Effector memory CD4-positive, alpha-beta T cell (primary cell): ENCODE measurements at places on chromosomes 3 and 15.

DNA sequence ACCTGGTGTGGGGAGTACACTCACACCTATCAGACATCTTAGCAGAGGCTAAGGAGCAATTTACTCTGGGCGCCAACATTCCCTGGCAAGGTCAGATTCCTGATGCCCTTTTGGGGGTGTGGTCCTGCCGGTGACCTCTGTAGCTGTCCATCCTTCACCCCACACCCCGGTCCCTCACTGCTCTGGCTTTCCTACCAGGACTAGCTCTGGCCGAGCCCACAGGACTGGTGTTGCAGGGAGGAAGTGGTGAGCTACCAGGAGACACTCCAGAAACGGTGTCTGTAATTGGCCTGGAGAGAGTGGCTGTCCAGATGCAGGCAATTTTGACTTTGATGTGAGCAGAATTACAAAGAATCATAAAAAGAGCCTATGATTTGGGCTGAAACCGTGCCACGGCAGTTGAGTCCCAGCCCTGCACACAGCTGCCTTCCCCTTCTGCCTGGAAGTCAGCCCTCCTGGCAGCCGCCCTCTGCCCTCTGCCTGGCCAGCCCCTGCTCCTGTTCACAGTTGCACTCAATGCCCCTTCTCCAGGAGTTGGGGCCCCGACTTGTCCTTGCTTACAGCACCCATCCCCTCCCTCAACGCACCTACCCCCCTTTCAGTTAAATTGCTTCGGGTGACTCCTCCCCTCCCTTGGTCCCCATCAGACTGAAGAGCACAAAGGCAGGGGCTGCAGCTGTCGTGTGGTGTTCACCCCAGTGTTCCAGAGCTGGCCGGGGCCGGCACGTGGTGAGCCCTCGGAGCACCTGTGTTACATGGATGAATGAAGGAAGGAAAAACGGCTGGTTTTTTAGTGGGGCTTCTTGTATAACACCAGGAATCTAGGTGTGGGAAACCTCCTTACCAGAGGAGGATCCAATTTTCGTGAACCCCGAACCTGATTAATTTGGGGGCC lies 80.2 kb upstream of the TPM1 start:
- no peak overlapping the region for H3K4me3 ChIP-seq
- no peak for DNase-seq
- no peak overlapping the region for H3K27ac ChIP-seq
- H3K4me1 ChIP-seq = no peaks in the 10 kb centered on the region
- H3K36me3 ChIP-seq = no peaks in the 10 kb centered on the region

GRCh38 chr3:173913974-173914421 lies 516.5 kb downstream of the NLGN1 start:
- no peaks in the 10 kb centered on the region for H3K27me3 ChIP-seq
- no peak for DNase-seq
- no peaks in the 10 kb centered on the region for H3K4me1 ChIP-seq
- H3K4me3 ChIP-seq = no peak overlapping the region
- H3K27ac ChIP-seq = no peak overlapping the region
- no peaks in the 10 kb centered on the region for H3K36me3 ChIP-seq

DNA sequence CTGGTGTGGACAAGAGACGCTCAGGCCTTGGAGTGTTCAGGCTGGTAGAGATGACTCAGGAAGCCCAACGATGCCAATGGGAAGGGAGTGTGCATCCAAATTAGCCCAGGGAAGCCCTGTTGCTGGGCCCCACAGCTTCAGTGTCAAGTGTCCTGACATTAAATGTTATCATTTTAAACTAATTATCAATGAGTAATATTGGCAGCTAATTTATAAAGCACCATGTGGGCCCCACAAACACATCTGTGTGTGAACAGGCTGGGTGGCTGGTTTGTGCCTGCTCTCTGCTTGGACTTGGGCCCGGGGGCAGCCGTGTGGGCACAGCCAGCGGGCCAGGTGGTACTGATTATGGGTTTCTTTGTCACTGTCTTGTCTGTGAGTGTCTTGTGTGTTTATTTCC lies 15.0 kb downstream of the FBLN2 start:
- no peak for DNase-seq
- no peaks in the 10 kb centered on the region for H3K27me3 ChIP-seq
- no peak overlapping the region for H3K4me3 ChIP-seq

GRCh38 chr15:41585127-41586047 lies 26.4 kb downstream of the TYRO3 start:
- no peak for DNase-seq
- H3K36me3 ChIP-seq = no peaks in the 10 kb centered on the region
- H3K4me1 ChIP-seq = peaks cover 6% of the 10 kb centered on the region
- H3K27me3 ChIP-seq = peaks cover 16% of the 10 kb centered on the region
- peak overlapping the region; percentile 25 for H3K4me3 ChIP-seq
- no peak overlapping the region for H3K27ac ChIP-seq

GRCh38 chr15:94135486-94136147 lies 95.7 kb upstream of the MCTP2 start:
- no peak for DNase-seq
- H3K27me3 ChIP-seq = no peaks in the 10 kb centered on the region
- no peak overlapping the region for H3K27ac ChIP-seq
- H3K36me3 ChIP-seq = no peaks in the 10 kb centered on the region
- H3K4me1 ChIP-seq = no peaks in the 10 kb centered on the region

DNA sequence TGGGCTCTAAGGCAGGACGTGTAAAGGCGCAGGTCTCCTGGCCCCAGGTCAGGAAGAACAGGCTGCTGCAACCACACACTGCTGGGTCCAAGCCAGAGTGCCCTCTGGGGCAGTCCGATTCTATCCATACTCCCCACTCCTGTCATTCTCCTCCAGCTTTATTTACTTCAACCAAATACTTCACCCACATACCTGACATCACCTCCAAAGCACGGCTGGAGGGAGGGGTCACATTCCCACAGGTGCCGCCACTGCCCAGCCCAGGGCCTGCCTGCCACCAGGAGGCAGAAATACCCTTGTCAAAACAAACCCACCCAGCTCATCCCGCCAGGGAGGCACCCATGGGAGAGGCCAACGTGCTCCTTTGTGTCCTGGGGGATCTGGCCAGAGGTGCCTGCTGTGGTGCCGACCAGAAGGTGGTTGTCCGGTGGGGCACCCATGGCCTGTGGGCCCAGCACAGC lies 100.4 kb downstream of the DAPK2 start:
- peaks cover 5% of the 10 kb centered on the region for H3K4me1 ChIP-seq
- no peak overlapping the region for H3K4me3 ChIP-seq
- DNase-seq = no peak
- no peaks in the 10 kb centered on the region for H3K27me3 ChIP-seq
- H3K36me3 ChIP-seq = no peaks in the 10 kb centered on the region

DNA sequence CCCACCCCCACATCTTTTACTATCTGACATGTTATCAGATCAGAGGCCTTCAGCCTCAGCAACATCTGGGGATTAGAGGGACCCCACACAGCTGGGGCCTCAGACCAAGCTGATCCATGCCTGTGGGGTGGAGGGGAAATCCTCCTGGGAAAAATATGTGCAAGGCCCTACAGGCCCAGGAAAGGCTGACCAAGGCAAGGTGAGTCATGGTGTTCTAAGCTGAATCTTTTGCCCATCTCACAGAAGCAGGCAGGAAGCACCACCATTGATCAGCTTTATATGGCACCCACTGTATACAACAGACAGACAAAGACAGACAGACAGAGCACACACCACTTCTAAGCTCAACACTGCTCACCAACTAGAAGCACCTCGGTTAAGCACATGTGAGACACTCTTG lies 12.4 kb upstream of the PARP6 start:
- no peaks in the 10 kb centered on the region for H3K27me3 ChIP-seq
- H3K36me3 ChIP-seq = no peaks in the 10 kb centered on the region
- H3K4me3 ChIP-seq = no peak overlapping the region
- no peaks in the 10 kb centered on the region for H3K4me1 ChIP-seq

DNA sequence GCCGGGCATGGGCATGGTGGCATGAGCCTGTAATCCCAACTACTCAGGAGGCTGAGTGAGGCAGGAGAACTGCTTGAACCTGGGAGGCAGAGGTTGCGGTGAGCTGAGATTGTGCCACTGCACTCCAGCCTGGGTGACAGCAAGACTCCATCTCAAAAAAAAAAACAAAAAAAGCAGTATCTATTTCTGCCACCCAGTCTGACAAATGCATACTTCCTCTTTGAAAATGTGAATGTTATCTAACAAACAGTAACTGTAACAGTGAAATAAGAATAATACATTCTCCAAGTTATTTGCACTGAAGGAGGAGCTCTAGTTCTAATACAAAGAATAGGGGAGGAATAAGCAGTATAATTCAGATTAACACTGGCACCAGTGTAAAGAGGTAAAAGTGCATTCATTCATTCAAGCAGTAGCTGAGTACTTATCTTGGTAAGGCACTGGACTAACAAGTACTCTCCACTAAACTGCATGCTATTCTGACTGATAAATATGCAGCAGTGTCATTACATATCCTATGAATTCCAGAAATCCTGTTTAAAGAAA lies 12.9 kb downstream of the VPS13C start:
- H3K27ac ChIP-seq = no peak overlapping the region
- H3K36me3 ChIP-seq = no peaks in the 10 kb centered on the region
- no peak overlapping the region for H3K4me3 ChIP-seq

- H3K36me3 ChIP-seq = peaks cover 98% of the 10 kb centered on the region
- no peak overlapping the region for H3K4me3 ChIP-seq
- no peak overlapping the region for H3K27ac ChIP-seq
- H3K4me1 ChIP-seq = peaks cover 8% of the 10 kb centered on the region
Observed at GRCh38 chr3:47003056-47003410, 23.6 kb downstream of the NBEAL2 start.

DNA sequence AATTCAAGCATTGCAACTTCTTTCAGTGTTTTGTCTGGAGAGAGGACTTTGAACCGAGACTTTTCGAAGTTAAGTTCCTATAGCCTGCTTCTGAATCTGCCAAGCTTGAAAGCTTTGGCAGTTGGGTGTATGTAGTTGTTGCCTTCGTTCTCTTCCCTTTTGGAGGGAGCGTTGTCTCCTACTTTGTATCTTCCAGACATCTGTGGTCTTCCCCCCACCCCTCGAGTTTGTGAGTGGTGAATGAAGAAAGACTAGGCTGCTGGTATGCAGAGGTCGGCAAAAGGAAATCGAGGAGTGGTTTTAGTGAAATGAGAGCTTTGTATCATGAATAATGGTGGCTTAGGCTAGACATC lies 1.3 kb downstream of the CTNNB1 start:
- no peaks in the 10 kb centered on the region for H3K36me3 ChIP-seq
- no peaks in the 10 kb centered on the region for H3K27me3 ChIP-seq
- H3K27ac ChIP-seq = peak overlapping the region; percentile 92
- peaks cover 26% of the 10 kb centered on the region for H3K4me1 ChIP-seq
- peak; percentile 9 for DNase-seq

GRCh38 chr15:71889385-71889784 lies 79.0 kb downstream of the NR2E3 start:
- H3K27me3 ChIP-seq = no peaks in the 10 kb centered on the region
- H3K27ac ChIP-seq = no peak overlapping the region
- no peak for DNase-seq
- H3K4me3 ChIP-seq = no peak overlapping the region
- H3K4me1 ChIP-seq = no peaks in the 10 kb centered on the region

GRCh38 chr3:142574665-142575064 lies 3.9 kb downstream of the ATR start:
- no peaks in the 10 kb centered on the region for H3K36me3 ChIP-seq
- no peak overlapping the region for H3K27ac ChIP-seq
- no peaks in the 10 kb centered on the region for H3K27me3 ChIP-seq

DNA sequence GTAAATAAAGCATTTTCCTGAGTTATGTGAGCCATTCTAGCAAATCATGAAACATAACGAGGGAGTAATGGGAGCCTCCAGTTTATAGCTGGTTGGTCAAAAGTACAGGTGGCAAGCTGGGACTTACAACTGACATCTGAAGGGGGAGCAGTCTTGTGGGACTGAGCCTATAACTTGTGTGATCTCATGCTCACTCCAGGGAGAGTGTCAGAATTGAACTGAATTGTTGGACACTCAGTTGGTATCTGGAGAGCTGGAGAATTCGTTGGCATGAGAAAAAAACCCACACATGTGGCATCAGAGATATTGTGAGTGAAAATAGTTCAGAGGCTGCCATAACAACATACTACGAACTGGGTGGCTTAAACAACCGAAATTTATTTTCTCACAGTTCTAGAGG lies 22.8 kb upstream of the DENND6A start:
- no peaks in the 10 kb centered on the region for H3K4me1 ChIP-seq
- no peak for DNase-seq
- no peak overlapping the region for H3K4me3 ChIP-seq
- H3K27me3 ChIP-seq = no peaks in the 10 kb centered on the region
- no peak overlapping the region for H3K27ac ChIP-seq

- no peaks in the 10 kb centered on the region for H3K36me3 ChIP-seq
- H3K27ac ChIP-seq = no peak within 1 kb of the TSS
- peaks cover 9% of the 10 kb centered on the region for H3K4me1 ChIP-seq
- no peaks in the 10 kb centered on the region for H3K27me3 ChIP-seq
Observed at GRCh38 chr3:9916734-9917680, at the start of gene IL17RC. Gene IL17RC (plus strand): TSS chr3:9917098. CDS start chr3:9917316, 218 bp downstream.

DNA sequence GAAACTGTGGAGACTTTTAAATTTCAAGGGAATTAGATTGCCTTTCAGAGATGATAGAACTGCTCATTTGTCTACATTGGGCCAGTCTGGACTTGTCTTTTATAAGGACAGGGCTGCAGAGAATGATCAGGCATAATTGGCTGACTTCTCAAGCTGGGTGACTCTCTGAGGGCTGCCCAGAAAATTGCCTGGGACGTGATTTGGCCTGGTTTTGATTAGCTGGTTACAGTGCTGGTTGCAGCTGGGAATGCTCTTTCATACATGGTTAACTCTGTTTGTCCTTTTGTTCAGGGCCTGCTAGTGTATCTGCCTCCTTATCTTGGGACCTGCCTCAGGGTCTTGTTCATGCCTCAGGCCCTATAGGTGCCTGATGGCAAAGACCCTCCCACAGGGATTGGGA lies 245.6 kb downstream of the CLSTN2 start:
- DNase-seq = no peak
- no peaks in the 10 kb centered on the region for H3K4me1 ChIP-seq
- no peak overlapping the region for H3K4me3 ChIP-seq
- no peaks in the 10 kb centered on the region for H3K36me3 ChIP-seq

GRCh38 chr3:33575311-33575710 lies 135.1 kb upstream of the UBP1 start:
- H3K4me3 ChIP-seq = no peak overlapping the region
- H3K4me1 ChIP-seq = no peaks in the 10 kb centered on the region

DNA sequence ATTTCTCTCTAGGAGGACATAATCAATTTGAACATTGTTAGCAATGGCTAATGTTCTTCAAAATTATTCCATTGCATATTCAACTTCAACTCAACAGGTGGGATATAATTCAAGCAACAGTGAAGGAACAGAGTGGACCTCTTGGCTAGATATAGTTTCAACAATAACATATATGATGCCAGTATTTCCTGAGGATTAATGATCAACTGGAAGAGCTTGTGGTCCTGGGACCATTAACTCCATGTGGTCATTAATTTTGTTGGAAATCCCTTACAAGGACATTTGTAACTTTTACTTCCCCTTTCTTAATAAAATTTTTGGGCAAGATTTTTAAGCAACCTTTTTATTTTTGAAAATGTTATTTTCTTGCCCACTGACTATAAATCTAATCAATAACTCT lies 54.3 kb upstream of the ROBO2 start:
- no peak for DNase-seq
- H3K27me3 ChIP-seq = no peaks in the 10 kb centered on the region
- H3K27ac ChIP-seq = no peak overlapping the region
- H3K4me1 ChIP-seq = no peaks in the 10 kb centered on the region
- H3K4me3 ChIP-seq = no peak overlapping the region
- H3K36me3 ChIP-seq = no peaks in the 10 kb centered on the region

GRCh38 chr3:184977796-184978195 lies 165.8 kb downstream of the VPS8 start:
- H3K27me3 ChIP-seq = no peaks in the 10 kb centered on the region
- no peak overlapping the region for H3K27ac ChIP-seq
- H3K4me1 ChIP-seq = no peaks in the 10 kb centered on the region
- peaks cover 3% of the 10 kb centered on the region for H3K36me3 ChIP-seq
- no peak for DNase-seq

GRCh38 chr3:127454968-127455367 lies 135.6 kb downstream of the TPRA1 start:
- no peak overlapping the region for H3K4me3 ChIP-seq
- no peak overlapping the region for H3K27ac ChIP-seq
- DNase-seq = no peak
- peaks cover 41% of the 10 kb centered on the region for H3K27me3 ChIP-seq
- H3K36me3 ChIP-seq = no peaks in the 10 kb centered on the region
